ENCODE measurements at places on chromosomes 2 and 18.

DNA sequence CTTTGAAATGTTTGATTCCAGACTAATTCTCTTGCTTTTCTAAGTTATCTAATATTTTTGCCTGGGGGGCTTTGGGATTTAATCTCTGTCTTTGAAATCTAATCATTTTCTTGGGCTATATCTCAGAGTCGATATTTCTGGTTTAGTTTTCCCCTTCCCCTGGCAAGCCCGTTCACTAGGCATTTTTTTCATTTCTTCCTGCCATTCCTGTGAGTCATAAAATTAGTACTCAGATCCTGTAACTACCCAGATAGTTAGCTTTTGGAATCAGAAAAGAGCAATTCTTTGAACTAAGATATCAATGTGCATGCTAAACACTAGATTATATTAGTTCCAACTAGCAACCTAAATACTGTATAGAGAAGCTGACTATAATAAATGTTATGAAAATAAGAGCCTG is 29.4 kb upstream of the RNF149 start:
- DNase-seq = no peak

GRCh38 chr18:27004056-27004829 is 138.7 kb upstream of the AQP4 start:
- DNase-seq = no peak

DNA sequence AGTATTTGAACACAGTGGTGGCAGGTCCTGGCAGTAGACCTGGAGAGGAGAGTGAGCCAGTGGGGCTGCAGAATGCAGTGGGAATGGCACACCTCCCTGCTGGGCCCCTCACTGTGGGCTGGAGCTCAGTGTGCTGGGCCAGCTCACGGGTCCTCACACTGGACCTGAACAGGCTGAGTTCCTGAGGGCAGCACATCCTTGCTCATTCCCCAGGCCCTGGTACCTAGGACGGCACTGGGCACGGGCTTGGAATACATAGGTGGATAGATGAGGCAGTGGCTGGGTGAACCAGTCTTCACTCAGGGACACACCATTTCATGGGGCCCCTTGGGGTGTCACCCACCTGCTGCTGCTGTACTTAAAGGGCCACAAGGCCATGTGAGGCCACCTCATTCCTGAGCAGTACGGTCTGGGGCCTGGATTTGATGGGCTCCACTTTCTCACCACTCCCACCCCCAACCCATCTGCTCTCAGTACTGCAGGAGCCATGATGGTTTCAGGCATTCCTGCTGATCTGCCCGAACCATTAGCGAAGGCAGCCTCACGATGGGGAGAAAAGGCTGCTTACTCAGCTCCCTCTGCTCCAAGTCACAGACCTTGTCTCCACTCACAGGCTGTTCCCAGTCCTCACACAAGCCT is 4.2 kb downstream of the TMEM177 start:
- DNase-seq = no peak

DNA sequence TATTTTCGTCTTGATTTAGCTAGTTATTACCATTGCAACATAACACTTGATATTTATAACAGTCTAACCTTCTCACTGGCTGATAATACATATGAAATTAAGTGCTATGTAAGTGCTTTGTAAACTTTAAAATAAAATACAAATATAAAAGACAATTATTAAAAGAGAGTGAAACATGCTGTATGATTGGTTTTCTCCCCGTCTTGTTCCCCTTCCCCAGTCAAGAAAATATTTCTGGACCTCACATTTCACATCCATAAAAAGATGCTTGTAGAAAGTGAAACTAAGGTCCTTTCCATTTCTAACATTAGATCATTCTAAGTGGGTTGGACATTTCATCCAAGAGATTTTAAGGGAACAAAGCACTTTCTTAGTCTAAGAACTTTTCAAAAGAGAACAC is 310.2 kb upstream of the LRATD1 start:
- DNase-seq = no peak

- no peak for DNase-seq
Observed at GRCh38 chr2:164593541-164593940, 27.7 kb downstream of the GRB14 start.

DNA sequence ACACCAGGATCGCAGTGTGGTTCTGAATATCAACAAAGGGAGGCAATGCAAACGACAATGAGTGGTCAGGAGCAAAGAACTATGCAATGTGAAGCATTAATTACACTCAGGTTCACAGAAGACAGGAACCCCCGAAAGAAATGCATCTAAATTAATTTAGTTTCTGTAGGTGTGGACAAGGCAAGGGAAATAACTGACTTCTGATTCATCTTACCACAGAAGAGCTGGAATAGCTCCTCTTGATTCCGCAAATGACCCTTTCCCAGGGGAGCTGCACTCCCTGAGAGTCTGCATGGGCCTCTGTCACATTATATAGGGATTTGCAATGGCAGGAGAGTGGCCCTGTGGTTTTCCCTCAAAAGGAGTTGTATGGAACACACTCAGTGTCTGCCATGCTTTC is 263.9 kb upstream of the APCDD1 start:
- no peak for DNase-seq

- no peak for DNase-seq
Observed at GRCh38 chr2:109049022-109049421, 60.0 kb upstream of the EDAR start.

GRCh38 chr2:69625078-69625795 is 18.3 kb downstream of the AAK1 start:
- DNase-seq = no peak

- no peak for DNase-seq
Observed at GRCh38 chr2:873651-874580, 76.7 kb upstream of the SNTG2 start.

- DNase-seq = no peak
Observed at GRCh38 chr2:45394216-45394615, 216.9 kb downstream of the SRBD1 start.

DNA sequence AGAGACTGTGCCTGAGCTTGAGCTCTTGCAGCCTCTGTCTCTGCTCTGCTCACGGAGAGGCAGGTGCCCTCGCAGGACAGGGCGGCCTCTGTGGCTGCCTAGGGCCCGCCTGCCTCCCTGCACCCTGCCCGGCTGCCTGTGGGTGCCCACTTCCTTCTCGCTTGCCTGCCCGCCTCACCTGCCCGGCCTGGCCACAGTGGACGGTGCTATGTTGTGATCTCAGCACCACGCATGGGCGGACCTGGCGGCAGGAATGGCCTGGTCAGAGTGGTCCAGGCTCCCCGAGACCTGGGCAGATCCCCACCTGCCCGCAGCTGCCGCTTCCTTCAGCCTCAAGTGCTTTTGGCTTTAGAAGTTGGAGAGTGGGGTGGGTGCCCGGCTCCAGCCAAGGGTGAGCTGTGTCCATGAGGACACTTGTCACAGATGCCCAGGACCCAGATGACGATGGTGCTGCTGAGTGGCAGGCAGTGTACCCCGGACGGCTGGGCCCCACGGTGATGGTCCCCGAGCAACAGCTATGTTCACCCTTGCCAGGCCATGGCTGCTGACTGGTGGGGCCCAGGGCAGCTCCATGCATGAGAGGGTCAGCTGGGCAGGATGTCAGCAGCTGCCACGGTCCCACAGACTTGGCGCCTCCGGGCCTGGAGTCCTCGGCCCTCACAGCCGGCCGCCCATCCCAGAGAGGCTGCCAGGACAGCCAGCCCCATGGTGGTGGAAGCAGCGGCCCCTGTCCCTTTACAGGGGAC is 25.3 kb downstream of the RTP5 start:
- no peak for DNase-seq

DNA sequence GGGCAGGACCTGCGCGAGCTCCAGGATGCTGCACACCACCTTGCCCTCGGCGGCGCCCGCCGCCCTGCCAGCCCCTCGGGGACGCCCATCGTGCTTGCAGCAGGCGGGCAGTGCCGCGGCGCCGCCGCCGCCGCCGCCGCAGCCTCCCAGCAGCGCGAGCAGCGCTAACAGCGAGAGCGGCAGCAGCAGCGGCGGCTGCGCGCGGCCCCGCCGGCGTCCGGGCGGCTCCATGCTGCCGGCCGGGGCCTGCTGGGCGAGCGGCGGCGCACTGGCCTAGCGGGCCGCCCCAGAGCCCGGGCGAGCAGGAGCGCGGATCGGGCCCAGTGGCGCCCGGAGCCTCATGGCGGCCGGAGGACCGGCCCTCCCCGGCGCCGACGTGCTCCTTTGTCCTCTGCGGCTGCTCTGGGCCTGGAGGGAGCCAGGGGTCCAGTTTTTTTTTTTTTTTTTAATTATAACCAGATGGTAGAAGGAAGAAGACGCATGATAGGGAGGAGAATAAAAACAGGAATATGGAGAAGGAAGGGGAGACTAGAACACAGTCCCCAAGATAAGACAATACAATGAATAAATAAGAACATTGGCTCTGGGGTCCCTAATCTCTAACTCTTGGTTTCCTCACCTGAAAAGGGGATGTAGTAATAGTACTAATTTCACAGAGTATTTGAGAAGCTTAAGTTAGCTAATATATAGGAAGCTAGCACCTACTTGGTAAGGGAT is 17.1 kb upstream of the ANKRD62 start:
- DNase-seq = peak; percentile 75

GRCh38 chr18:7885865-7886264 is 318.7 kb downstream of the PTPRM start:
- DNase-seq = no peak

DNA sequence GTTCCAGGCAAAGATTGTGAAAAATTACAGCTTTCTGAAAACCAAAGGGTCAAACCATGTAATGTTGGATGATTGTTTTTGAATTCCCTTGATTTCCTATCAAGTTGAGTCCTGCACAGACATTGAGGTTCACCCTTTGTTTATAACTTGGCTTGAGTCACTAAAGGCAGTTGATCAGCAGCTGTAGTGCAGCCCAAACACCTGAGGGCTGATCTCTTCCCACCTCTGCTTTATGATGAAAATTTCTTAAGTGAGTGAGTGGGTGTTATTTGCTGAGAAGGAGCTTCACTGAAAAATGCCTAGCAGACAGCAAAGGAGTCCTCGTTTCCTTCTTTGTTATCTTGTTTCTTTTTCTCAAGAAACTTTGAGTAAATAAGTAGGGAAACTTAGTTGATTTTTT is 31.9 kb upstream of the BMPR2 start:
- DNase-seq = no peak

DNA sequence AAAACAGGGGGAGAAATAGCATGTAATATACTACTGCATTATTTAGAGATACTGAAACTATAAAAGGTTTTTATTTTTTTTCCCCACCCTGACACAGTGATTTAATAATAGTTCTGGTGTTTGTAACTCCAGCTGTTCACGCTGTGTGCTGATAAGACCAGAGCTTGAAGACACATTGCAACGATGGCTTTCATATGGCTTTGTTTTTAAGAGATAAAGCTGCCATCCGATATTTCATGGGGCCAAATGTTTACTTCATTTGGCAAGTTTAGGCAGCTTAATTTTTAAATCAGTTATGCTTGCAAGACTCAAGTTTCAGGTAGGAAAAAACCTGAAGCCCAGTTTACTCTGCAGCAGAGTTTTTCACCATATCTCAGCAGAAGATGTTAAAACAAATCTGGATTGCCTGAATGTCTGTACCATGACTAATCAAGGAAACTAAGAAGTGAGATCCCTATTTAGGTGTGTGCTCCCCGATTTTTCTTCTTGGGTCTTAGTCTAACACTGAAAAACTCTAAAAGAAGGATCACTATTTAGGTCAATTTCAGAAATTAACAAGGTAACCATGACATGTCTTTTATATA is 508.6 kb downstream of the PARD3B start:
- no peak for DNase-seq

GRCh38 chr2:2847209-2847676 is 516.2 kb upstream of the MYT1L start:
- DNase-seq = no peak
